ENCODE measurements at places on chromosomes 6 and 20.

DNA sequence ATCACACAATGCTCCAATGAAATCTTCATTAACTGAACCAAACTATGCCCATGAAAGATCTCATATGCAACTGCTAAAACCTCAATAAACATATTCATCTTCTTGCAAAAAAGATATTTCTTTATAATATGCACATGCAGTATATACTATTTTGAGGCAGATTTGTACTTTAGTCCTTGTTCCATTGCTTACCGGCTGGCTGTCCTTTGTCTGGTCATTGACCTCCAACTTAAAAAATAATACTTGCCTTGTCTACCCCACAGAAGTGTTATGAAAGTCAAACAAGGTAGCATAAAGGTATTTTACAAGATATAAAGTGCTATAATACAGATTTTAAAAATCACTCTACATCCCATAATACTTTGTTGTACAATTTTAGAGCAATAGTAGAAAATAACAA is 88.3 kb downstream of the ATG5 start:
- no peak for DNase-seq

DNA sequence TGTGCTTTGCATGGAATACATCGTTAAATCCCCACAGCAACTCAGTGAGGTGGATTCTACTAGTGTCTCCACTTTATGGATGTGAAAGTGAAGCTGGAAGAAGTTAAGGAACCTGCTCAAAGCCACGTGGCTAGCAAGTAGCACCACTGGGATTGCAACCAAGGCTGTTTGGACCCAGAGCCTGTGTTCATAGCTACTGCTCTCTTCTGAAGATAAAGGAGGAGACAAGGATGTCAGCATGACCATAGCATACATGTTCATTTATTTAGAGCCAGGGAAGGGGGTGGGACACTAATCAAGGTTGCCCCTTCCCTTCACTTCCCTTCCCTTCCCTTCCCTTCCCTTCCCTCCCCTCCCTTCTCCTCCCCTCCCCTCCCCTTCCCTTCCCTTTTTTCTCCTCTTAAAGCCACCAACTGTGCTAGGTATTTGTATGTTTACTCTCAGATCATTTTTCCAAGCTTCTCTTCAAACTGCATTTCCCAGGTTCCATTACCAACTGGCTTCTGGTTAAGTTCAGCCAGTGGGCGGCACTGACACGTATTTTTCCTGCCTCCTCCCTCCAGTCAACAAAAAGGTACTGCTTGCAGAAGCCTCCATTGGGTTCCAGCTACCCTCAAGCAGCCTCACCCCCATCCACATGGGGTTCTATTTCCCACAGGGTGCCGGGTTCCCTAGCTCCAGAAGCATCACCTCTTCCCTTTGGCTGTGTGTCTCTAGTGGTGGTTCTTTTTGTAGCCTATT is 134.9 kb downstream of the BCAS1 start:
- DNase-seq = no peak

GRCh38 chr20:10137533-10137932 is 81.1 kb upstream of the SNAP25 start:
- DNase-seq = no peak

DNA sequence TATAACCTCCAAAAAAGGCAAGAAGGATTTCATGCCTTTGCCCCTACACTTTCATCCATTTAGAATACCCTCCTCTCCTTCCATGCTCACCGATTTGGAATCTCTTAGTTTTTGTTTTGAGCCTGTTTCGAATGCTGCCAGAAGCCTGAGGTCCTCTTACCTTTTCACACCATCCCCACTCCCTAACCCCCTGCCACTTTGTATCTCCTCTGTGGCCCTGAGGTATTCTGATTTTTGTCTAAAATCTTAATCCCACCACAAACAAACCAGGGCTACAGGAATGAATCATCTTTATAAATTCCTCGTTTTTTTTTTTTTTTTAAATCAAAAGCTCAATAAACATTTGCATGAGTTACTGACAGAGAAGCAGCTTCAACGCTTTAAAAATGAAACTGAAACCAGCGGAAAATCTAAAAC is 1.6 kb upstream of the RPS12 start:
- peak; percentile 19 for DNase-seq

- peak; percentile 3 for DNase-seq
Observed at GRCh38 chr6:42402184-42402583, 49.5 kb downstream of the TRERF1 start.

DNA sequence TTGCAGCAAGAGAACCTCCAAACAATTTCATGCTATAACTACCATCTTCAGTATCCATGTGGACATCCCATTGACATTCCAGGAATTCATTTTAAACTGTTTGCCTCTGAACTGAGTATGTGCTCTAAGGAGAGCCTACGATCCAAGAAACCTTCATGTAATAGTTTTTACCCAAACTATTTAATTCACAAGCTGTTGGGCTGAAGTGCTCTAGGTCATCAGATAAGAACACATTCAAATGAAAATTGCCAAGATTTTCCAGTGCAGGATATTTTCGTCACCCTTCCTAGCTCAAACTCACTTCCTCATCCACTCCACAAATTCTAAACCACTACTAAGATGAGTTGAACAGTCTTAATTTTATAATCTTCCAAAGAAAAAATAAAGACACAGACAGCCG is 12.8 kb downstream of the RSPO3 start:
- no peak for DNase-seq

- no peak for DNase-seq
Observed at GRCh38 chr20:19885594-19885938, 127.5 kb downstream of the RIN2 start.

DNA sequence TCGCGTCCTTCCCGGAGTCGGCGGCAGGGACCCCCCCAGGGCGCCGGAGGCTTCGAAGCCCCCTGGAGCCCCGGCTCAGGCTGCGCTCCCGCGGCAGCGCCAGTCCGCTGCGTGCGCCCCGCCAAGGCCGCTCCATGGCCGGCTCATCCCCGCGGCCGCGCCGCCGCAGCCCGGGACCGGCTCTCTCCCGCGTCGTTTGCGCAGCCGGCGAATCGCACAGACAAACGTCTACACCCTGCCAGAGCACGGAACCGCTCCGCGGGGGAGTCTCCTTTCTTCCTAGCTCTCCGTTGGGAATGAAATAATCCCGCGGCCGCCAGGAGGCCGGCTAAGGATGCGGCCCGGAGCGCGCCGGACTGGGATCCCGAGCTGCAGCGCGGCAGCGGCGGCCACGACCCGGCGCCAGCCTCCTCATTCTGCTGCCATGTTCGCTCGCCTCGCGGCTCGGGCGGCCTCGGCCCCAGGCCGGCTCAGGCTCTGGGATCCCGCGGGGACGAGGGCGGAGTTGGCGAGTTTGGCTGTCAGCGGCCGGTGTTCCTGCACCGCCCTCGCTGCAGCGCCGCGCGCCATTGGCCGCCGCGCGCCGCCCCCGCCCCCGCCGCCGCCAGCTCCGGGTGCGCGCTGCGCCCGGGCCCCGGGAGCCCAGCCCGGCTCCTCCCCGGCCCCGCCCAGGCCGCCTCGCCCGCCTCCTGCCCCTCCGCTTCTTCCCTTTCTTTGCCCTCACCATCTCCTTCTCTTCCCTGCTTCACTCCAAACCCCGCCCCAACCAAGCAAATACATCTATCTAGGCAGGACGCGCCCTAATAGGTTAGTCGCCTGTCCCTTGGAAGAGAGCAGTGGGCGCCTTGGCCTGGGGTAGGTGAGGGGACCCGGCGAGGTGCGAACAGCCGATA is at the start of gene GFOD1:
Gene GFOD1, minus strand, starts transcription at position 479 of the 893 bp plus-strand sequence. CDS start 710 bp downstream, outside the sequence.
- peak; percentile 89 for DNase-seq

DNA sequence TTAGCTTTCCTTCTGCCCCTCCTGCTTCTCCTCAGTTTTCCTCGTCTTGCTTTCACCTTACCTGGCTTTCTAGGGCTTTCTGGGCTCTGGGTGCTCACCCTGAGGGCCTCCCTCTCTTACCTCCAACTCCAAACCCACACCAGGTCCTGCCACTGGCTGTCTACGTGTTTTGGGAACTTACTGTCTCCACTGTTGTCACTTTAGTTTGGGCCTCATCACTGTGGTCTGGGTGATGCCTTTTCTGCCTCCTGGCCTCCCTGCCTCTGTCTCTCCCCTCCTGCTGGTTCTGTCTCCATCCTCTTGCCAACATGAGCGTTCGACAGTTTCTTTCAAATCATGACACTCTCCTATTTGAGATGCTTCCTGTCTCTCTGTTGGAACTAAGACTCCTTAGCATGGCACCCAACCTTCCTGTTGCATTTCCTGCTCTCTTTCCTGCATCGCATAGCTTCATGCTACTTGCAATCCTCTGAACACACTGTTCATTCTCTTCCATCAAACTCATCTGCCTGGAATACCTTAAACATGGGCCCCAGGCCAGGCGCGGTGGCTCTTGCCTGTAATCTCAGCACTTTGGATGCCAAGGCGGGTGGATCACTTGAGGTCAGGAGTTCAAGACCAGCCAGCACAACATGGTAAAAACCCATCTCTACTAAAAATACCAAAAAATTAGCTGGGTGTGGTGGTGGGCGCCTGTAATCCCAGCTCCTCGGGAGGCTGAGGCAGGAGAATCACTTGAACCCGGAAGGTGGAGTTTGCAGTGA is 5.5 kb downstream of the CD40 start:
- no peak for DNase-seq

DNA sequence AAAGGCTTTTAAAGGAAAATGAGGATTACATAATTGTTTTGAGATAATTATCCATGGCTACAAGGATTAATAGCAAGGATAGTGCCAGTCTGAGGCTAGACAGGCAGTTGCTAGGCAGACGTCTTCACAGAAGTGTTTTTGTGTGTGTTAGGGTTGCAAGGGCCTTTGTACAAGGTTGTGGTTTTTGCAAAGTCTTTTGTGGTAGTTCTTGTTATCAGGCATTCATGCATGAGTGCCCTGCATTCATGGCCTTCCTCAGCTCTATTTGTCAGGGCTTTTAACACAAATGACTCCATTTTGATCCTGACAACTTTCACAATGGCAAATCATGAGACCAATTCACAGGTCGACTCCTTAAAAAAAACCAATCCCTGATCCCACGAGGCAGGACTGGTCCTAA is 68.1 kb upstream of the TXNDC5 start:
- no peak for DNase-seq

- DNase-seq = no peak
Observed at GRCh38 chr6:93304505-93304904, 114.9 kb downstream of the EPHA7 start.

DNA sequence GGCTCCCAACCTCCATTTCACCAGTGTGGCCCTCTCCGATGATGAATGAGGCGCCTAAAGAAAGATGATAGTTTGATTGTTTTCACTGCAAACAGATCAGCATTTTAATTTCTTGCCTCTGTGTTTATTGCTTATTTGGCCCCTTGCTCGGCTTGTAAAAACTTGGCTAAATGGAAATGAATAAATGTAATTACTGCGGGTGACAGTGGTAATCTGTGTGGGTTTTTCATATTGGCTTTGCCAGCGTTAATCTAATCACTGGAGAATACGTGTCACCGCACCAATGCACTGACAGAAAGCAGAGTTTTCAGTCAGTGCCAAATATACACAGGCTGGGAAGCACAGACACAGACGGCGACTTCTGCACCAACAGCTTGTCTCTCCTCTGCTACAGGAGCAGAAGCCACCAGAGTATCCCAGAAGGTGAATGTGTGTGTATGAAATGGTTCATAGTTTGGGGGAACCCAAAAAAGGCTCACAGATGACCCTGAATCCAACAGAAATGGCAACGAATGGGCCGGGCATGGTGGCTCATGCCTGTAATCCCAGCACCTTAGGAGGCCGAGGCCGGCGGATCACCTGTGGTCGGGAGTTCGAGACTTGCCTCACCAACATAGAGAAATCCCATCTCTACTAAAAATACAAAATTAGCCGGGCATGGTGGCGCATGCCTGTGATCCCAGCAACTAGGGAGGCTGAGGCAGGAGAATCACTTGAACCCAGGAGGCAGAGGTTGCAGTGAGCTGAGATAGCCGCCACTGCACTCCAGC is 534.0 kb downstream of the PKHD1 start:
- no peak for DNase-seq

GRCh38 chr20:39534846-39535245 is 572.7 kb downstream of the DHX35 start:
- DNase-seq = no peak

- DNase-seq = no peak
Observed at GRCh38 chr6:131555992-131556391, 17.0 kb upstream of the ARG1 start.

- DNase-seq = no peak
Observed at GRCh38 chr20:14672066-14672465, 334.7 kb upstream of the FLRT3 start.

DNA sequence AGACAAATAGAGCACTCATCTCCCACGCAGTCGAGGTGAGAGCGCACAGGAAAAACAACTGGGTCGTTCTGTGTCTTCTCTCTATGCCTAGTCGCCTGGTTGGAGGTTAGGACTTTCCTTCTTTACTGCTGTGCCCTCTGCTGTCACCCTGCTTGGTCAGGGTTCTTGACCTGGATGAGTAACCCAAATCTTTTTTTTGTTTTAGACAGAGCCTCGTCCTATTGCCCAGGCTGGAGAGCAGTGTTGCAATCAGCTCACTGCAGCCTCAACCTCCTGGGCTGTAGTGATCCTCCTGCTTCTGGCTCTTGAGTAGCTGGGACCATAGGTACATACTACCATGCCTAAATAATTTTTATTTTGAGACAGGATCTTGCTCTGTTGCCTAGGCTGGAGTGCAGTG is 24.5 kb downstream of the PRPF6 start:
- no peak for DNase-seq

DNA sequence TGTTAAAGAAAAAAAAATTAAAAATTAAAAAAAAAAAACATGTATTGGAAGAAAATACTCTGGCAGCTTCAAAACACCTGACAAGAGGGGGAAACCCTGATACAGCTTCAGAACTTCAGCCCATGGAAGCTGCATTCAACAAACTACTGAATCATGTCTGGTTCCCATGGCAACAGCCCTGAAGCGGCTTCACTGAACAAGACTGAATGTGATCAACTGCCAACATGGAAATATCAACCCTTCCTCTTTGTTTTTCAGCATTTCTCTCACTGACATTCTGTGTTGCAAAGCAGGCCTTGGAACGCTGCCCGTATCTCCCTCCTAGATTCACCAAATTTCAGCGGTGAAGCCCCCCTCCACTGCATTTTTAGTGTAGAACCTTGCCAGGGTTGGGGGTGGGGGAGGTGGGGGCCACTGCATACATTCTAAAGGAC is 91.3 kb upstream of the SHLD1 start:
- peak; percentile 16 for DNase-seq

GRCh38 chr6:32472781-32473375 is 33.2 kb downstream of the HLA-DRA start:
- DNase-seq = no peak

- DNase-seq = no peak
Observed at GRCh38 chr6:66344796-66345195, 637.8 kb upstream of the EYS start.

DNA sequence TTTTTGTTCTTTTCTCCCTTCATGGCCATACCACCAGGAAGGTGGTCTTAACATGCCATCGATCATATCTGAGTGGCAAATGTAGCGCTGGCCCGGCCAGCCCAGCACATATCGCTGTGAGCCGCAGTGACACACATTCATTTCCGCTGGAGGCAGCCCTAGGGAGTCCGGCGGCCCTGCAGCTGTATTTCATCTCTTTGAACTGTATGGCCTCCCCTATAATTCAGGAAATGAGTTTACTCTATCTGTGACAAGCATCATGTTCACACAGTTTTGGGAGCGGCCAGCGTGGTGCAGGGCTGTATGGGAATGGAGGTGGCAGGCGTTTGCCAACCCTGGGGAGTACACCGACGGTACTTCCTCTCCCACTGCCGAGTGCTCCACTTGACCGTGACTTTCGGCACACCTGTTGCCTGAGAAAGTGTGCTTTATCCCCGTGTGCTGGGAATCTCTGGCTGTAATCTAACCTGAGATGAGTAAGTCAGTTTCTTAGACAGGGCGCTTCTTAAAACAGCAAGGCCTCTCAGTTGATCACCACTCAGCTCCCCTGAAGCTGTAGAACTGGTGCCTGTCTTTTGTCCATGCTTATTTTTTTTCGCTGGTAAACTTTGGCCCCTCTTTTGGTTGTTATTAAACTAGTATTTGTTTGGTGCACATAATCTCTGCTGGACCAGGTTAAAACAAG is 257.1 kb upstream of the TAB2 start:
- peak; percentile 39 for DNase-seq
